HuH-7.5 (cell line): ENCODE measurements at places on chromosomes 13 and 19.

- no peak for DNase-seq
These were observed 17.0 kb upstream of the ZNF460 start for GRCh38 chr19:57263244-57263741.

- no peak for DNase-seq
These were observed 415.9 kb downstream of the SLITRK6 start for GRCh38 chr13:85383291-85383690.

DNA sequence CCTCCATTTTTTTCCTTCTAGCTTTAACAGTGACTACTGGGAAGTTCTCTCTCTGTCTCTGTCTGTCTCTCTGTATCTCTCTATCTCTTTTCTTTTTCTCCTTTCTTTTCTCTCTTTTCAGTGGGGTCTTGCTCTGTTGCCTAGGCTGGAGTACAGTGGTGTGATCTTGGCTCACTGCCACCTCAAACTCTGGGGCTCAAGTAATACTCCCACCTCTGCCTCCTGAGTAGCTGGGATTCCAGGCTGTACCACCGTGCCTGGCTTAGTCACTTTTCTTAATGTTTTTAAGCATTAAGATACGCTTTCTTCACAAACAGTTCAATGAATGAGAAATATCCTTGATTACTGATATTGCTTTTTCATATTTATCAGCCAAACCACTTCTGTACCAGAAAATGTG lies 13.1 kb downstream of the PCCA start:
- no peak for DNase-seq

- DNase-seq, result peak; percentile 92
These were observed 5.5 kb downstream of the ZBTB7A start for GRCh38 chr19:4061178-4061682.

- no peak for DNase-seq
These were observed 64.5 kb upstream of the MCF2L start for GRCh38 chr13:112904436-112904960.

DNA sequence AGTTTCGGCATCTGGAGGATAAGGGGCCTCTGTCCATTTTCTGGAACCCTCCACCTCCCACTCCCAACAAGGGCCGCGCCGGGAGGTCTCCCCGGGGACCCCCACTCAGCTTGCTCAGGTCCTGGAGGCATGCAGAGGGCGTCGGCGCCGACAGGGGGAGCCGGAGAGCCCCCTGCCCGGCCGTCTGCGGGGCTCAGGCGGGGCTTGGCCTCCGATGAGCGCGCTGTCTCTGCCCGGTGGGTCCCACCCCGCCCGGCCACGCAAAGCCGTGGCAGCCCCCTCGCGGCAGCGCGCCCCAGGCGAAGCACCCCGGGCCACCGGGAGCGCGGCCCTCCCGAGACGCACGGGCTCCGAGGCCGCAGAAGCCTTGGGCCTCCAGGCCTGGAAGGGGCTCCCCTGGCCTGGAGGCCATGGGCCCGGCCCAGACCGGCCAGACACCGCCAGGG lies 149.7 kb upstream of the ZNF536 start:
- DNase-seq, result peak; percentile 73

GRCh38 chr19:40280608-40281221 lies 4.4 kb downstream of the AKT2 start:
- DNase-seq, result no peak

DNA sequence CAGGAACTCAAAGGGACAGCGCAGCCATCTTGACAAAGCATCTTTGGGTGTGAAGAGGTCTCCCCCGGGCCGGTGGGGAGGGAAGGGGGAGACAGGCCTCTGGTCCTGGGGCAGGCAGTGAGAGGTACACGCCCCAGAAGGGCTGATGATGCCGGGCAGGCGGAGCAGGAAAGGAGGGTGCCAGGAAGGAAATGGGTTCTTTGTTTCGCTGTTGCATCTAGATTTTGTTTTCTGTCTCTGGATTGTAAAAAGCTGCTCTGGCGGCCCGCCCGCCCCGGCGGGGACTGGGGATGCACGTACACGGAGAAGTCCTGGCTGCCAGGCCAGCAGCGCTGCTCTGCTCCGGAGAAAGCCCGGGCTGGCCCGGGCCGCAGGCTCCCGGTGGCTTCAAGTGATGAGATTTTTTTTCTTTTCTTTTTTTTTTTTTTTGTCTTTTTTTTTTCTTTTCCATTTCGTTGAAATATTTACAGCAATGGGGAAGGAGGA lies 13.2 kb upstream of the ASF1B start:
- no peak for DNase-seq

DNA sequence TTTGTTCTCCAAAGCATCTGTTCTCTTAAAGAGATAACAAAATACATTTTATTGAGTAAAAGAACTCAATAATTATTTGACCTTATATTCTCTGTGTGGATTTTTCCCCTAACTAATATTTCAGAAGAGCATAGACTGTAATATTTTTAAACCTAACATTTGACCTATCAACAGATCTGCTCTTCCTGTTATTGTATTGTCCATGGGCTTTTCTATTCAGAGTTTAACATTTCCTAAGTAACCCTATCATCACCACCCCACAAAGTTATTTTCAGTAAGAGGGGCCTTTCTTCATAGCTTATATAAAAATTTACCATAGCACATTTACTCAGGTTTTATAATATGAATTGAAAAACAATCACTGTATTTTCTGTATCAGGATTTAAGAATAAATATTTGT lies 17.5 kb downstream of the POLR1D start:
- no peak for DNase-seq

GRCh38 chr19:54029930-54030490 lies 33.7 kb downstream of the VSTM1 start:
- peak; percentile 39 for DNase-seq
